ENCODE measurements at places on chromosomes 3 and 15.

DNA sequence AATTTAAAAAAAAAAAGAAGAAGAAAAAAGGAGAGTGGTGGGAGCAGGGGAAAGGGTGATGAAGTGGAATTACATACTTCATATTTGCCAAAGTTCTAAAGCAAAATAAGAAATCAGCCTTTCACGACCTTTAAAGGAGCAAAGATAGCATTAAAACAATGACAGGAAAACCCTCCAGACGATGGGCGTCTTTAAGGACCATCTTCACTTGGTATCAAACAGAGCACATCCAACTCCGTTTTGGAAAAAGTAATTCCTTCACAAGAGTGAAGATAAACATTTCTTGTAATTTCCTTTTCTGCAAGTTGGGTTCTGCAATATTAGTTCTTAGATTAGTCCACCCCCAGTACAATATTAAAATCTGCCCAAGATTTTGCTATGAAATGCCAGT lies 32.8 kb downstream of the FRMD4B start:
- DNase-seq, result no peak

DNA sequence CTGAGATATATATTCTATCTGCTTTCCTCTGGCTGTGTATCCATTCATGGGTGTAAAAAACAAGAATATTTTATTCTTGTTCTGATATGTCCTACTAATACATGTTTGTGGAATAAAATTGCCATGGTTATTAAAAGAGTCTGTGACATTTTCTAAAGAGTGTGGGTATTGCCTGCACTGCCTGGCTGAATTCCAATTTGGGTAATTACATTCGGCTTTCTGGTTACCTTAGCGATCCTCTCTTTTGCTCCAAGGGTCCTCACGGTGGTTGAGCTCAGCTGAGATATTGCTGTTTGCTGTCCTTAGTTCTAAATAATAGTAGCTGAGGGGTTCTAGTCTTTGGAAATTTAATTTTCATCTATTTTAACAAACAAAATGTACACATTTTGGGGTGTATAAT lies 301.4 kb upstream of the DNAJC19 start:
- DNase-seq, result no peak

GRCh38 chr15:66621491-66622467 lies 56.0 kb upstream of the LCTL start:
- DNase-seq, result no peak

DNA sequence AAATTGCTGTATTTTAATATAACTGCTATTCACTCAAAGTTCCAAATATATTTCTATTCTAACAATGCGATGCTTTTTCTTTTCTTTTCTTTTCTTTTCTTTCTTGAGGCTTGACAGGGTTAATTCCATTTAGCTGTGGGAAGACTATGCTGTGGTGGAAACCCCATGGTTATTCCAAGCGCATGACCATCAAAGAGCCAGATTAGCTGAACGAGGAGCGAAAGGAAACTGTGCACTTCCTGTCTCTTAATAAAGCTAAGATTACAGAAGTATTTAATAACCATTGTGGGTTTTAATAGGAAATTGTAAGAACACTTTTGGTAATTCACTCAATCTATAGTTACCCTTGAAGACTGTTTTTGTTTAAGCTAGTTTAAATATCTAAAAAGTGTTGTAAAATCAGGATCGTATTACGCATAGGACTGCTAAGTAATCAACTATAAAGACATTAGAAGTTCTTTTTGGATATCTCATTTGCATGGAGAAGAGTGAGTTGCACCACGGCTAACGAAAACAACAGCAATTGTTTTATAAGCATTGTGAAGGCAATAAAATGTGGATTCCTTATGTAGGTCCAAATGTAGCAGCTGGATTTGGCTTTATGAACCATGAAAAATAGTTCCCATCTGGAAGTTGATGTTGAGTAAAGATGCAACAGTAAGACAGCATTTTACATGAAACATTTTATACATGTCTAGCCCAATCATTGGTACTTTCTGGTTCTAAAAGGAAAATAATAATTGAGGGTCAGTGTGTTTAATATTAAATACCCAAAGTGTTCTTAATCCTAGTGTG lies 105.4 kb downstream of the ZIC1 start:
- DNase-seq, result no peak

DNA sequence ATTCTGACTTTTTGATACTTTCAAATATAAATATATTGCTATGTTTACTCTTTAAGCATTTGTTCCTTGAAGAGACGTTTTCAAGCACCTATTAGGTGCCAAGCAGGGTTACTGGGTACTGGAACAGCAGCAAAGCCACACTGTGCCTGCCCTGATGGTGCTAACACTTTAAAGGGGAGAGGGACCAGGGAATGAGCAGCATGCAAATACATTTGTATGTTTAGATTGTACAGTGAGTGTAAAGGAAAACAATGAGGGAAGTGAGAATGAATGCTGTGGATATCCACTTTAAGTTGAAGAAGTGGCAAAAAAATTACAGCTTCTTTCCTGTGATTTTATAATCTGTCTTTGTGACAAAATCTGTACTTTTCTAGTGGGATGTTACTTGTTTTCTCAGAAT lies 400.2 kb upstream of the ATP11B start:
- no peak for DNase-seq
